Naive thymus-derived CD4-positive, alpha-beta T cell (primary cell): ENCODE measurements at places on chromosomes 12 and 14. TPM values are rescaled to one million over a fixed set of nuclear protein-coding genes. Genes with fewer than 3 reads are reported as not detected.
A peak's percentile ranks its signal among the peaks of the same experiment; 100 is the strongest.

The ZC2HC1C gene
- total RNA-seq: not detected

The KRT83 gene
- total RNA-seq: not detected

The CRACR2A gene
- 31.4 TPM for total RNA-seq

The LLPH gene
- 28.5 TPM for total RNA-seq

The KCNH3 gene
- 5.2 TPM for total RNA-seq

The RBM23 gene
- 99.1 TPM for total RNA-seq

The KLHL42 gene
- total RNA-seq: 16.0 TPM

The PLCZ1 gene
- total RNA-seq: not detected

The PTPRQ gene
- total RNA-seq: not detected

The SMCO2 gene
- total RNA-seq: not detected

DNA sequence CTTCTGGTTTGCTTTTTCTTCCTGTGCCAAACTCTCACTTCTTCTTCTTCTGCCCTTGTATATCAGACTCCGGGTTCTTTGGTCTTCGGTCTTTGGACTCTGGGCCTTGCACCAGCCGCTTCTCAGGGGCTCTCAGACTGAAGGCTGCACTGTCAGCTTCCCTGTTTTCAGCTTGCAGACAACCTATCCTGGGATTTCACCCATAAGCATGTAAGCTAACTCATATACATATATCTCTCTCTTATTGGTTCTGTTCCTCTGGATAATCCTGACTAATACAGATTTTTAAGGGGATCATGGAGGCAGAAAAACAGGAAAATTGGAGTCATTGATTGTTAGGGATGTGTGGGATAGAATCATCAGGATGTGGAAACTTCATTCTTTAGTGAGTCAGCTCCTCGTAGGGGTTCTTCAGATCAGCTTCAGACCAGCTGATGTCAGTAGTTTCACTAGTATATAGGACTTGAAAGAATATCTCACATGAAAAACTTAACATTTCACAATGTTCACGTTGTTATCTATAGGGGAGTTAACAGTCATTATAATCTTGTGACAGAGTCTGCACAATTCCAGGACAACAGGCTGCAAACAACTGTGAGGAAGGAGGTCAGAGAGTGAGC lies 102.9 kb downstream of the RASSF9 start:
- DNase-seq: no peak

DNA sequence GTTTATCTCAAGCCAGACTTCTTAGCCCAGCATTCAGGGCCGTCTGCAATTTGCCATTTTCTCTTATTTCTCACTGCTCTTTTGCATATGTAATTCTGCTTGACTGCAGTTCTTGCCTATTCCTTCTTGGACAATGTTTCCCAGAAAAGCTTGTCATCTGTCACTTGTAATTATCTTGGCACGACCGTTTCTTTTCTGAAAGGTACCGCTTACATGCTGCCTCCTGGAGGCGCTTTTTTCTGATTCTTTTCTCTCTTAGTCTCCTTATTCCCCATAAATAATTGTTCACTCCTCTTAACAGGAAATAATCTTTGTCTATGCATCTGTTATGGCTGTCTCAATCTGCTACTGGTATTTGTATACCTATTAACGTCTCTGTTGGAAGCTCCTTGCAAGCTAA lies 1.2 kb upstream of the ALDH1L2 start:
- DNase-seq: no peak

GRCh38 chr12:2284321-2284813 lies 231.6 kb downstream of the CACNA1C start:
- DNase-seq: no peak

DNA sequence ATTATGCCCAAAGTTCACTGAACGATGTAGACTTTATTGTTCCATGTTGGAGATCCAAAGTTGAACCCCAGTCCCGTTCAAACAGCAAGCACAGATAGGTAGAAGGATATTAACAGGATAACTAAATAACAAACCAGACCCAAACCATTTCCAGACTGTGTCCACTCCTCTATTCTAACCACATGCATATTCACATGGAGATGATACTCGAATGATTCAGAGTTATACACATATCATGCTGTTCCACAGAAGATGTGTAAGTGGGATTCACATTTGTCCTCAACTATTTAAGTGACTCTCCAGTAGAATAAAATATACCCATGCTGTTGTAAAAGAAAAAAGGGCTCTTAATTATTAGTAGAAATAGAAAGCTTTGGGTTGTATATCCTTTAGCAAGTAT lies 185.9 kb downstream of the ITPR2 start:
- no peak for DNase-seq

- no peak for DNase-seq
Measured at GRCh38 chr12:24907464-24907863, 41.4 kb downstream of the BCAT1 start.

GRCh38 chr12:71551529-71551928 lies 111.9 kb downstream of the LGR5 start:
- DNase-seq: no peak

GRCh38 chr14:69360438-69361108 lies 37.5 kb downstream of the ERH start:
- DNase-seq: no peak

DNA sequence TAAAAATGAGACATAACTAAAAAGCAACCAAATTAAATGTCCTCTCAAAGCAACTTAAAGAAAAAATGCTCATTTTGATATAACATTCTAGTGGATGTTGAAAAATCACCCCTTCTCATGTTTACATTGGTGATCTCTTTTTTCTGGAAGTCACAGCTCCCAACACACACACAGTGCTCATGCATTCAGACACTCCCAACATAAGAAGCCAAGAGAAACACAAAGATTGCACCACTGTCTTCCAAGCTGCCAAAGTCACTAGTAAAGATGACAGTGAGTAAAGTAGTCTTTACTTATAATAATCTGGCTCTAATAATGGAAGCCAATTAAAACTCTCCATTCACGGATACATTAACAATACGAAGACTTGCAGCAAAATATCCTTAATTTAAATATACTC lies 218.4 kb downstream of the NTF3 start:
- DNase-seq: no peak

DNA sequence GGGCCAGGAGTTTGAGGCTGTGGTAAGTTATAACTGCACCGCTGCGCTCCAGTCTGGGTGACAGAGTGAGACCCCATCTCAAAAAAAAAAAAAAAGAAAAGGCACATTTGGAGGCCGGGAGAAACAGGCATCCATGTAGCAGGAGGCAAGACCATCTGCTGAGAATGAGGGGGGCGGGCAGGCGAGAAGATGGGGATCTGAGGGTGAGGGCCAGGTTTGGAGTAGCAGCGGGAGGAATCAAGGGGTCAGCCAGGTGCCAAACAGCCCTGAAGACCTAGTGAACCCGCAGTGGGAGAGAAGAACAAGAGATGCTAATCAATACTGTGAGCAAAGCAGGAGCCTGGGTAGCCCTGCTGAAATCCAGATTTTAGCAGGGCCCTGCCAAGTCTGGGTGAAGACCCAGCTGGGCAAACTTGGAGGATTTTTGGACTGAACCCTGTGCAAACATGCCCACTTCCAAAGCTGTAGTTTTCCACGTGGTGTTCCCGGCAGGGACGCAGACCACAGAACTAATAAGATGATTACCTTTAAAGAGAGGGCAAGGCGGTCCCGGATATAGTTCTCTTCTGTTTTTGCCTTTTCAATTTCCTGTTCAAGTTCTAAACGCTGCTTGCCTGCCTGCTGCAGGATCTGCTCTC lies 61.0 kb downstream of the NIN start:
- DNase-seq: no peak

- peak; percentile 6 for DNase-seq
Measured at GRCh38 chr14:104100171-104101085, 14.9 kb downstream of the ASPG start.

- DNase-seq: no peak
Measured at GRCh38 chr12:96352161-96352835, 47.9 kb downstream of the CDK17 start.

- DNase-seq: peak; percentile 33
Measured at GRCh38 chr12:101759396-101760047, 20.3 kb upstream of the SYCP3 start.

DNA sequence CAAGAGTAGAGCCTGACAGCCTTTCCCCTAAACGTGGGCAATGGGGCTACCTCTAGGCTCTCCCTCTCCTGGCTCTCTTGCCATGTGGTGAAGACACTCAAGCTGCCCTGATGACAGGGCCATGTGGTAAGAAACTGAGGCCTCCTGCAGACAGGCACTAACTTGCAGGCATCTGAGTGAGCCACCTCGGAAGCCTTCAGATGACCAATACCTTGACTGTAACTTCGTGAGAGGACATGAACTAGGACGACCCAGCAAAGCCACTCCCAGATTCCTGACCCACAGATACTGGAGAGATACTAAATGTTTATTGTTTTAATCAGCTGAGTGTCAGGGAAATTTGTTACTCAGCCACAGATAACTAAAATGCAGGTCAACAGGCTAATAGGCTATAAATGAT lies 96.4 kb downstream of the EFCAB11 start:
- no peak for DNase-seq

DNA sequence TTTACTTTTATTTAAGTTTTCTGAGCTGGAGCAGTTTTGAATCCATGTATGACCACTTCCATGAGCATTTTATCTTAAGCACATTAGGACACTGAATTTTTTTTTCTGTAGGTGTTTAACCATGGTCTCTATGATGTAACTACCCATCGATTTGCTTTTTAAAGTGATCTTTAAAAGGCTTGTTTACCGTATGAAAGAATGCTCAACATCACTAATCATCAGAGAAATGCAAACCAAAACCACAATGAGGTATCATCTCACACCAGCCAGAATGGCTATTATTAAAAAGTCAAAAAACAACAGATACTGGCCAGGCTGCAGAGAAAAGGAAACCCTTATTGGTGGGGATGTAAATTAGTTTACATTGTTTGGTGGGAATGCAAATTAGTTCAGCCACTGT lies 23.0 kb downstream of the GLRX5 start:
- DNase-seq: no peak

- no peak for DNase-seq
Measured at GRCh38 chr12:24113701-24114100, 164.2 kb upstream of the SOX5 start.

- no peak for DNase-seq
Measured at GRCh38 chr14:71597955-71598660, 334.1 kb upstream of the RGS6 start.

DNA sequence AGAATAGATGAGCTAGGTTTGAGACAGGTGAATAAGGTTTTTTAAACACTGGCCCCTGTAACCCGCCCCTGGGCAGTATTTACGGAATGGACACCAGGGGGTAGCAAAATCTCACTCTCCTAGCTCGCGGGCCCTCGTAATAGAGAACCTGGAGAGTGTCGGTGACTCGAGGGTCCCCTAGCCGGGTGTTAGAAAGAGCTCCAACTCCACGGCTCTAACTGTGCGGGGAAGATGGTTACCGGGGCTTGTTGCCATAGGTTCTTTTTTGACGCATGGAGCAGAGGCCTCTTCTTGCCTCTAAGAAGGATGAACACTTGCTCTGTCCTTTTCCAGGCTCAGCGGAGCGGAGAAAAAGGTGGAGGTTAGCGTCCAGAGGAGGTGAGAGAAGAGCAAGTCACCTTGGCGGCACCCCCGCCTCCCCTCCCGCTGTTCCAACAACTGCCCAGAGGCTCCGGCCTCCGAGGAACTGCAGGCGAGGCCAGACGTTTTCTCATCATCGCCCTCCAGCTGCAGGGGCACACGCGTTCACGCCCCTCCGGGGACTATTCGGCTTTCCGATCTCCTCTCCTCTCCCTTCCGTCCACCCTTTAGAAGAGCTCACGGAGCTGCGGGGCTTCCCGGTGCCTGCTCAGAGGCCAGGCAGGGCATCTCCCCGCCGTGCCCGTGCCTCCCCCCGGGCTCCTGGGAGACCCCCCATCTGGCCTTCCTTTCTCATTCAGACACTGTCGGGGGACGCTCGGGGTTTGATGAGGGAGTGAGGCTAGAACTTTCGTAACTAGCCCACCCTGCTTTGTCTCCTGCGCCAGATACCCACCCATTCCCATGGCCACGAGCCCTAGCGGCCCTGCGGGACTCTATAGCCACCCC lies 1.4 kb upstream of the ARHGEF40 start:
- no peak for DNase-seq

- no peak for DNase-seq
Measured at GRCh38 chr14:21036751-21037150, 2.1 kb upstream of the RNASE13 start.
